Stimulated activated CD8-positive, alpha-beta memory T cell treated with anti-CD3 and anti-CD28 coated beads, Interleukin-7, amount 100 ng/mL, for 24 hours (primary cell): ENCODE measurements at places on chromosomes 13 and 19.

DNA sequence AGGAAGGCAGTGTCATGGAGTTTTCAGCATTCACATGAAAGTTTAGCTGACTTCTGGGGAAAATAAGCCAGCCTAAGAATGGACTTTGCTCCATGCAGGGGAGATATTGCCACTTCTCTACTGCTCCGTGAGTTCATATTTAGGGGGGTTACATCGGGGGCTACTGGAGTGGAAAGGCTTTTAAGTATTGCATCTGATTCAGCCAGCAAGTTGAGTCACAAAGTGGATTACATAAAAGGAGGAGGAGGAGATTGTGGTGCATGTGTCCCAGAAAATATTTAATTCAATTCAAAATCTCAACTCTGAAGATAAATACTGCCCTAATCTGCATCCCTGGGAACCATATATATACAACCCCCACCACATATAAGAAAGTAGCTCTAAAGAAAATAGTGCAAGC lies 617.2 kb downstream of the DCT start:
- no peak for DNase-seq

- no peak for DNase-seq
These were observed 16.5 kb upstream of the GARIN5A start for GRCh38 chr19:50493171-50493570.

- DNase-seq: no peak
These were observed 63.4 kb downstream of the KCTD12 start for GRCh38 chr13:76822698-76823267.

DNA sequence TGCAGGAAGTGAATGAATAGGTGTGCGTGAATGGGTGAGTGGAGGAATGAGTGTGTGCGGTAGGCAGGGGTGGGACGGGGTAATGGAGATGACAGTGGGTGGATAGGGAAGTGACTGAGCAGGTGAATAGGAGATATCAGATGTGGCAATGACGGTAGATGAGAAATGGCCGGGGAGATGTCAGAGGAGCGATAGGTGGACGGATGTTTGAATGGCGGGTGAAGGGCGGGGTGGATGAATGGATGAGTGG lies 1.5 kb downstream of the TTC9B start:
- DNase-seq: no peak

- DNase-seq: no peak
These were observed 45.9 kb downstream of the COG3 start for GRCh38 chr13:45510672-45511071.

GRCh38 chr13:103431856-103432255 lies 365.6 kb upstream of the SLC10A2 start:
- DNase-seq: no peak
